H1 (cell line): ENCODE measurements at places on chromosomes 7 and 10. TPM values are rescaled to one million over a fixed set of nuclear protein-coding genes. Genes with fewer than 3 reads are reported as not detected.

INMT gene
- total RNA-seq: 0.60 and 0.84 TPM in 2 replicates

FRAT1 gene
- total RNA-seq: 4.8 and 5.2 TPM in 2 replicates

SH3PXD2A gene
- 15.3 and 16.3 TPM in 2 replicates for total RNA-seq

KIF20B gene
- total RNA-seq: 70.8 and 72.0 TPM in 2 replicates

DNA sequence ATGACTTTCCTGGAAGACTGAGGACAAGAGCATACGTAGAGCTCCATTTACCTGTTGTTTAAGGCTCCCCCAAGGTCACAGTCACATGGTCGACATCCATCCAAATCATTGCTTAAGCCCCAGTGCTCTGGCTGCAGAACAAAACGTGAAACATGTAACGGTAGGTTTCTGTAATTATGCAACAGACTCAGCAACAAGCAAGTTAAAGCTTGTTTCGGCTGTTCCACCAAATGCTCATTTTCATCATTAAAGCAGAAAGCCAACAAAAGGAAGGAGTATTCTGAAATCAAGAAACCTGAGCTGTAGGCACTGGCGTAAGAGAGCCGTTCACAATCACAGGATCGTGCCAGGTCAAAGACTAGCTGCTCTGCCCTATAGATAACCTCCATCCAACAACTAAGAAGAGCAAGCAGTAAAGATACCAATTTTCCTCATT lies 30.0 kb downstream of the LAMB1 start:
- DNase-seq: no peak
- no peak overlapping the region for H3K4me3 ChIP-seq
- H3K27ac ChIP-seq: no peak overlapping the region
- peaks cover 6% of the 10 kb centered on the region for H3K36me3 ChIP-seq
- peaks cover 6% of the 10 kb centered on the region; the same call in 1 of the 2 replicates for H3K4me1 ChIP-seq

DNA sequence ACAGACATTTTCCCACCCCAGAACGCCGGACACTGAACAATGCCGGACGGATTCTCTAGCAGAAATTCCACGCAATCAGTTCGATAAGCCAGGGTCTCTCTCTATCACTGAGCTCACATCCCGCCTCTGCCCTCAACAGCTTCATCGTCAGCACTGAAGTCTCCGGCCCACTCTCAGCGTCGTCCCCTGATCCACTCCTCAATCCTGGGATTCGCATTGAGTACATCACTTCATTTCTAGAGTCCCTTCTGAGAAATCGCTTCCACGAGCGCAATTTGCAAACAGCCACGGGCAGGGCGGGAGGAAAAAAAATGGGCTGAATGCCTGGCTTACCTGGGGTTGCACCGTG lies 365 bp downstream of the YME1L1 start:
- no peaks in the 10 kb centered on the region; the same call in none of the 2 replicates for H3K4me1 ChIP-seq
- no peaks in the 10 kb centered on the region for H3K27me3 ChIP-seq
- H3K4me3 ChIP-seq: peak overlapping the region; percentile 100
- H3K36me3 ChIP-seq: peaks cover 6% of the 10 kb centered on the region
- no peak for DNase-seq

DNA sequence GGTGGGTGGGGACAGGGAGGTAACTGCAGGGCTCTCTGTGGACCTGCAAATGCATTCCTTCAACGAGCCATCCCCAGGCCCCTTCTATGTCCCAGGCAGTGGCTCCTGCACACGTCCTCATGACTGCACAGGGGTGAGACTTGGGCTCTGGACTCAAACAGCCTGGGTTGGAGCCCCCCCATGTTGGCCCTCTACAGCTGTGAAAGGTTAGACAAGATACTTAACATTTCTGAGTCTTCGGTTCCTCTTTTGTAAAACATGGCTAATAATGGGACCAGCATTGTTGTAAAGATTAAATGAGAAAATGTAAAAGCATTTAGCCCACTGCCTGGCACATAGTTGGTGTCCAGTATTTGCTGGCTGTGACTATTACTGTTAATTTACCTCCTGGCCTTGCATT lies 41.8 kb downstream of the CHST3 start:
- no peak overlapping the region for H3K27ac ChIP-seq
- no peaks in the 10 kb centered on the region for H3K4me1 ChIP-seq
- DNase-seq: no peak
- H3K36me3 ChIP-seq: no peaks in the 10 kb centered on the region
- H3K27me3 ChIP-seq: no peaks in the 10 kb centered on the region
- no peak overlapping the region for H3K4me3 ChIP-seq

DNA sequence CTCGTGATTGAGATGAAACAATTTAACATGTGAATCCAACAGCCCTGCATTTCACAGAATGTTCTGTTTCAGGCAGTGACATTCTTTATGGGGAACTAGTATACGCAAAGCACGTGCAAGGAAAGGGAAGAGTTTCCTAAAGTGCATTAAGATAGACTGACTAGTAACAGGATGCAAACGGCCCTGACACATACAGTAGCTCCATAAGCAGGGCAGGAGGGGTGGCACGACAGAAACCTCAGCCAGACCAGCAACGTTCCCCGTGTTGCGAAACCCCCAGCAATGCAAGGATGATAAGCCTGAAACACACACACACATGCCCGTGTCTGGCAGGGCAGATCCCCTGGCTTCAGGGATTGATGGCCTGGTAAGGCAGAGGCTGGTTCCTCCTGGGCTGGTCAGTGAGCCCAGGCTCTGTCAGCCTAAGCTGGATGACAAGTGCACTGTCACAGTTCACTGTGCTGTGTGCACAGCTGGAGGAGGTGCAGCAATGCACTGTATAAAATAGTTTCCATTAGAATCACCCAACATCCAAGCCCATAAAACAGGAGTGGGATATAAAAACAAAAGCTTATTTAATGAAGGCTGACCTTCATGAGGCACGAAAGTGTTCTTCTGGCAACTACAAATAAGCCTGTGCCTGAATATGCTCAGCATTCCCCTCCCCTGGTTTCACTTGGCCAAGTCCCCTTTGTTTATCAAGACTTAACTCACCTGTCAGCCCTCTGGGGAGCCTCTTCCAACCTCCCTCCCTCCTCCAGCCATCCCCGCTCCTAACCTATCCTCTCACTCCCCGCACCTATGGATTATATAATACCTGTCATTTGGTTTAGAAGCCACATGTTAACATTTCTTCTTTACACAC lies 88.8 kb downstream of the GSAP start:
- no peak overlapping the region for H3K27ac ChIP-seq
- H3K4me1 ChIP-seq: peaks cover 9% of the 10 kb centered on the region
- H3K36me3 ChIP-seq: no peaks in the 10 kb centered on the region

DNA sequence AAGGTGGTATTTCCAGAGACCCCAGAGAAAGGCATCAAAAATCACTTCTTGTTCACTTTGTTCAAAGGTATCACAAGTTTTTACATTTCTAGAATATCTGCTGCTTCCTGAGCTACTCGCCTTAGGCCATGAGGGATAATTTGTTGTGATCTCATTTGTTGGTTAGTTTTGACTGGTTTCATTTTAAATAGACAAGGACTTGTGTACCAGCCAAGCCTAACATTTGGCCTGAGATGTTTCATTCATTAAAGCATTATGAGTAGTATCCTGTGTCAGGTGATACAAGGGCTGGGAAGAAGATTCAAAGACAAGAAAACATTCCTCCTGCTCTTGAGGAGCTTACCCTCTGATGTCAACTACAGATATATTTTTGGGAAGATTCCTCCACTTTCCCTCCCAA lies 170.3 kb upstream of the FAM171A1 start:
- DNase-seq: no peak
- no peak overlapping the region for H3K4me3 ChIP-seq
- H3K36me3 ChIP-seq: no peaks in the 10 kb centered on the region
- H3K27ac ChIP-seq: no peak overlapping the region
